Activated CD4-positive, alpha-beta T cell treated with anti-CD3 and anti-CD28 coated beads for 36 hours (primary cell): ENCODE measurements at places on chromosomes 4 and X. TPM values are rescaled to one million over a fixed set of nuclear protein-coding genes. Genes with fewer than 3 reads are reported as not detected.

TGIF2LX gene
- total RNA-seq, result not detected

GRCh38 chr4:86769794-86770193 is 79.4 kb downstream of the SLC10A6 start:
- DNase-seq, result no peak

TMEM255A gene
- total RNA-seq, result not detected

DNA sequence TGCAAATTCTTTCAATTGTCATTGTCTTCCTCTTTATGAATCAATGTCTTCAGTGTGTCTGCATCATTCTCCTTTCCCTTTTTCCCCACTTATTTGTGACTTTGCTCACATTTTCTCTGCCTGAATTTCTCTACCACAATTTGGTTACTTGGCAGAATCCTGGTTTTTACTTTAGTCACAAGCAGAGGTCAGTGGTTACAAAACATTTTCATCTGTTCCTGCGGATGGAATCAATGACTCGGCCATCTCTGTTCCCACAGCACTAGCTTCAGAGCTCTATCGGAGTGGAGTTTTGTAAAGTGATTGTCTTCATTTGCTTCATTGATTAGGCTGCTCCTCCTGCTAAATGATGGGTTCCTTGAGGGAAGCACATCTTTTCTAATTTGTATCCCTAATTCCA is 501.3 kb upstream of the AADAT start:
- no peak for DNase-seq

BEX5 gene
- total RNA-seq, result 2.3 TPM

GPRASP1 gene
- 4.2 TPM for total RNA-seq

GRCh38 chr4:115851918-115852766 is 738.7 kb upstream of the NDST4 start:
- DNase-seq, result peak; percentile 49

GDPD2 gene
- total RNA-seq, result 0.11 TPM

GRCh38 chr4:5018096-5018495 is 1.2 kb downstream of the CYTL1 start:
- DNase-seq, result no peak

- DNase-seq, result no peak
These were observed 106.1 kb upstream of the FRG1 start for GRCh38 chr4:189834616-189835015.

GRCh38 chrX:152480269-152481212 is 29.4 kb upstream of the GABRA3 start:
- DNase-seq, result no peak

DNA sequence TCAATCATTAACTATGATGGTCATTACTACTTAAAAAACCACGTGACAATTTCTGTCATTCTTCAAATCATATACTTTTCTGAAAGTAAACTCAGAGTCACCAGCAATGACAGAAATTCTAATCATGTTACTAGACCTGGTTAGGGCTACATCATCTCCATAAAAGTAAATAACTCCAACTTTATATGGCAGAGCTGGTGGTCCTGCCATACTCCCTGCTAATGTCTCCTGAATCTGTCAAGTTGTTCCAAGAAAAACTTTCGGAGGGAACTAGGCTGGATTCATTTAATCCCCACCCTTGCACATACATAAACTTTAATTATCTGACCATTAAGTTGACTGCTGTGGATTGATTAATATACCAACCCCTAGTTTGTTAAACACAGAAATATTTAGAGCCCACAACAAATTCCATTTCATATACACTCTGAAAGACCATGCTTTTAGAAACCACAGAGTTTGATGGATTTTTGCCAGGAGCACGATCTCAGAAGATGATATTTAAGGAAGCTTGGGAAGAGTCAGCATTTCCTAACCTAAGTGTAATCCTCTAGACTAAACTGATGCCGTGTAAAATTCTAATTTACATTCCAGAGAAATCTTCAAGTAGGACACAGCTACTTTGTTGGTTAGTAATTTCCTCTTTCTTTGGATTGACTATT is 577.0 kb downstream of the FAT4 start:
- no peak for DNase-seq
